Cortex of kidney (tissue), 1 donor: ENCODE measurements at places on chromosomes 5 and 9.

DNA sequence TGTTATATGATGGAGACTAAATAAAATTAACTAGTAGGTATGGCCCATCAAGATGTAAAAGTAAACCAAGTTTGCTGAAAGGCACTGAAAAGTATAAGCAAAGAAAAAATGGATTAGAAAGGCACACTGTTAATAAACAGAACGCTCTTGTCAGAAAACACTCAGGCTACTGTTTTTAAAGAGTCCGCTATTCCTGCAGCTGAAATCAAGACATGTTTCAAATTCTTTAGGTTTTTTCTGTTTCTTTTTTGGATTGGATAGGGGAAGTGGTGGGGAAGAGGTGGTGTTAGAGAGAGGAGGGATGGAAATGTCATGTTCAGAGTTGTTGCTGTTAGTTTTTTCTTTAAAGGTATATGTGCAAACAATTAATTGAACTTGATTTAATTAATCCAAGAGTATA, 17.5 kb downstream of the OSTF1 start:
- no peak for DNase-seq

- no peak for DNase-seq
Measured at GRCh38 chr9:131688377-131688776, 51.5 kb downstream of the RAPGEF1 start.

DNA sequence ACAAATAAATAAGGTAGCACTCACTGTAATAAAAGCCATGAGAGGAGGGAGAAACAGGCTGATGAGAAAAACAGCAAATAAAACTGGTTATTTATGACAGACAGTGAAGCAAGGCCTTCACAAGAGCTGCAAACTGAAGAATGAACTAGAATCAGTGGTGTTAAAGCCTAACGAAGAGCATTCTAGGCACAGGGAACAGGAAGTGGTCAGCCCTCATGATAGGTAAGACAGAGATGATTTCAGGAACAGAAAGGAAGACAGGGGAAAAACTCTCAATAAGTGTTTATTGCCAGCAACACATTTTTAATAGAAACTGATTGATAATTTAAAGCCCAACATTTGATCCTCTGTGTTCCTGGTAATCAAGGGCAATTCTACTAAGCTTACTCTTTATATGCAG, 124.5 kb downstream of the EDIL3 start:
- DNase-seq, result no peak

DNA sequence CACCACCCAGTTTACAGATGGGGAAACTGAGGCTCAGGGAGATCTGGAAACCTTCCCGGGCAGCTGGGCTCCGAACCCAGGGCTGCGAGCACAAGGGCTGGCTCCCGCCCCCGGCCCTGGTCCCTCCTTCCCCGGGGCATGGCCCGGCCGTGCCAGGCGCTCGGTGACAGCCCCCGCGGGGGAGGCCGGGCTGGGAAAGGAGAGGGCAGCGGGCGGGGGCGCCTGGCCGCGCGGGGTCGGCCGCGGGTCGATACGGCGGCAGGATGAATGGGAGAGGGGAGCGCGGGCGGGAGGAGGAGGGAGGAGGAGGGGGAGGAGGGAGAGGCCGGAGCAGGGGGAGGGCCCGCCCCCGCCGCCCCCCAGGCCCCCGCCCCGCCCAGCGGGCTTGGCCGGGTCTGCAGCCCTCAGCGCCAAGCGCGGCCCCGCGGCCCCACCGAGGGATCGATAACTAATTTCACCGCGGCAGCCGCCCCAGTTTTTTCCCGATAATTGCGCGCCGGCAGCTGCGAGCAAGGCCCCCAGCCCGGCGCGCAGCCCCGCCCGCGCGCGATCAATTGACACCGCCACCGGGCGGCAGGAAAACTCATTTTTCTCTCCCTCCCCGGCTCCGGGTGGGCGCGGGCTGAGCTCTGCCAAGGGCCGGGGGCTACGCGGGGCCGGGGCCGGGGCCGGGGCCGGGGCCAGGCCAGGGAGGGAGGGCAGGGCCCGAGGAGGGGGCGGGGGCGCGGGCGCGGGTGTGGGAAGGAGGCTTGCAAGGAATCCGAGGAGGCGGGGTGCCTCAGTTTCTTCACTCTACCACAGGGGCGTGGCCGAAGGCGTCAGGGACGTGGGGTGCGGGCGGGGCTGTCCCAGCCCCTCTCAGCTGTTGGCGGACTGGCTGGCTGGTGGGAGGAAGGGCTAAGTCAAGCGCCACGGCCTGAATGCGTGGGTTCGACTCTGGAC, 52.1 kb downstream of the C9orf50 start:
- no peak for DNase-seq

GRCh38 chr5:59842999-59843398, 50.5 kb downstream of the PDE4D start:
- DNase-seq, result no peak

DNA sequence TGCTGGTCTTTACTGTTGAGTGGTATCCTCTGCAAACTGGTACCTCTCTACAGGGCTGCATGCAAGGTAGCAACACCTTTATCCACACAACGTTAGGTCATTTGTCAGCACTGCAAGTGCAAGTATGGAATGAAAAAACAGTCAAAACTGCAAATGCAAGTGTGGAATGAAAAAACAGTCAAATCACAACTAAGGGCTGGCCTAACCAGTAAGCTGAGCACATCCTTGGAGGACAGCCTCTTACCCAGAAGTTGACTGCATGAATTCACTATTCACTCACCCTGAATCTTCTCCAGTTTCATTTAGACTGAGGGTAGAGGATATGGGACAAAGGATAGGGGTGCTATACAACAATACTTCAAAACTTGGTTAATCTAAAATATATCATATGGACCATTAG, 158.4 kb downstream of the PPP2R2B start:
- DNase-seq, result no peak

DNA sequence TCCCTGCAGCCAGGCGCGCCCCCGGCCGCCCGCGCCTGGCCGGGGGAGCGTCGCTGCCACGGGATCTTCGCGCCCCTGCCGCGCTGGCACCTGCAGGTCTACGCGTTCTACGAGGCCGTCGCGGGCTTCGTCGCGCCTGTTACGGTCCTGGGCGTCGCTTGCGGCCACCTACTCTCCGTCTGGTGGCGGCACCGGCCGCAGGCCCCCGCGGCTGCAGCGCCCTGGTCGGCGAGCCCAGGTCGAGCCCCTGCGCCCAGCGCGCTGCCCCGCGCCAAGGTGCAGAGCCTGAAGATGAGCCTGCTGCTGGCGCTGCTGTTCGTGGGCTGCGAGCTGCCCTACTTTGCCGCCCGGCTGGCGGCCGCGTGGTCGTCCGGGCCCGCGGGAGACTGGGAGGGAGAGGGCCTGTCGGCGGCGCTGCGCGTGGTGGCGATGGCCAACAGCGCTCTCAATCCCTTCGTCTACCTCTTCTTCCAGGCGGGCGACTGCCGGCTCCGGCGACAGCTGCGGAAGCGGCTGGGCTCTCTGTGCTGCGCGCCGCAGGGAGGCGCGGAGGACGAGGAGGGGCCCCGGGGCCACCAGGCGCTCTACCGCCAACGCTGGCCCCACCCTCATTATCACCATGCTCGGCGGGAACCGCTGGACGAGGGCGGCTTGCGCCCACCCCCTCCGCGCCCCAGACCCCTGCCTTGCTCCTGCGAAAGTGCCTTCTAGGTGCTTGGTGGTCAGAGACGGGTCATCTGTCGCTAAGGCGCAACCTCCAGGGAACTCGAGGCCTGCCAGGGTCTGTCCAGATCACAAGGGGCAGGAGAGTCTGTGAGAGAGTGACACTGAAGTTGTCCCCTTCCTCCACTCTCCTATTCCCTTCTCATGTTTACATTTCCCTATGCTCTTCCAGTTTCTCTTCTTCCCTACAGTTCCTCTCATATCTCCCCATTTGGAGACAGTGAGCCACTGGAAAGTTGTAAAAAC, 1.3 kb downstream of the GPR150 start:
- no peak for DNase-seq

DNA sequence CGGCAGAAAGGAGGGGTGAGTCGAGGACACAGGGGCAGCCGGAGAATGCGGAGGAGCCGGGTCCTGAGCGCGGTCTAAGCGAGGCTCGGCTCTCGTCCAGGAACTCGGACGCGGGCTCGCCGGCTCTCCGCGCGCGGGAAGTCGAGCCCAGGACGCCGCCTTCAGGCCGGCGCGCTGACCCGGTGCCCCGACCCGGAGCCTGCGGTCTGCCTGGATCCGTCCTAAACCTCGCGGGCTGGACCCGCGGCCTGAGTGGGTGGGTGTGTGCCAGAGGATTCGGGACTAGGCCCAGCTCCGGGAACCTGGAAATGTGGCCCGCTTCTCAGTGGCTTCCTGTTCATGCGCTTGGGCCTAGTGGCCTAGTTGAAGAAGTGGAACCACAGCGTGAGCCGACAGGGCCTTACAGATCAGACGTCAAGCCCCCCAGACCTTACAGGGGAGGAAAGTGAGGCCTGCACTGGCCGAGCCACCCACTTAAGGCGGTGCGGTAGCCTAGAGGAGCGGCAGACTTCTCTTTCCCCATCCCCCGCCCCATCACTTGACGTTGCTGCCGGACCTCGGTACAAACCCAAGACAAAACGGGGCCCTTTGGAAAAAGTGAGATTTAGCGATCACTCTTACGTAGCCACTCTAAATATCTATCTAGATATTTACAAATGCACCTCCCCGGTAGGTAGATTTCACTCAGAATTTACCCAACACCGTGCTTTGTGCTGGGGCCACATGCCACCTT, 1.2 kb downstream of the CDKN2B-AS1 start:
- no peak for DNase-seq

- no peak for DNase-seq
Measured at GRCh38 chr9:136945333-136946227, 537 bp downstream of the C8G start.

DNA sequence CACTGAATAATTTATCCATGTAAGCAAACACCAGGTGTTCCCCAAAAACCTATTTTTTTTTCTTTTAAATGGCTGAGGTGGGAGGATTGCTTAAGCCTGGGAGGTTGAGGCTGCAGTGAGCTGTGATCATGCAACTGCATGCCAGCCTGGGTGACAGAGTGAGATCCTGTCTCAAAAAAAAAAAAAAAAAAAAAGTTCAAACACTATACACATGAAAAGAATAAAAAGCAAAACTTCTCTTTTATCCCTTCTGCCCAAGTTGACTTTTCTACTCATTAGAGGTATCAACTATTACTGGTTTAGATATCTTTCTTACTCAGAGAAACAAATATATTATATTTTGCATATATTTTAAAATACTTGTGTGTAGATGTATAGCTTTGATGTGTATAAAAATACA, 17.8 kb downstream of the DCTN4 start:
- no peak for DNase-seq

- DNase-seq, result no peak
Measured at GRCh38 chr5:37198842-37199241, 50.3 kb downstream of the CPLANE1 start.

DNA sequence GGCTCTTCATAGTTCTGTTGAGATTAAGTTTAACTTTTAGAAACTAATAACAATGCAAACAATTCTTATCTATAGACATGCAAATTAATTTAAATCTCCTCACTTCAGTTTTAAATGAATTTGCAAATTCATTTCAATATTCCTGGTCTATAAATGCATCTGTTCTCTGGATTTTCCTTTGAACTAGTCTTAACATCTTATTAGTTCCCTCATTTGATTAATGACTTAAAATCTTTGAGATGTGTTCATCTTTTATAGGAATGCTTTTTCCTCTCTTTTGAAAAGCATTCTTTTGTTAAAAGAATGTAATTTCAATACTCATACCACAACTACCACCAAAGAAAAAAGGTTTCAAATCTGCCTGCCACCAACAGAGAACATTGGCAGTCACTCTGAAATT, 169.4 kb downstream of the RASEF start:
- DNase-seq, result no peak

DNA sequence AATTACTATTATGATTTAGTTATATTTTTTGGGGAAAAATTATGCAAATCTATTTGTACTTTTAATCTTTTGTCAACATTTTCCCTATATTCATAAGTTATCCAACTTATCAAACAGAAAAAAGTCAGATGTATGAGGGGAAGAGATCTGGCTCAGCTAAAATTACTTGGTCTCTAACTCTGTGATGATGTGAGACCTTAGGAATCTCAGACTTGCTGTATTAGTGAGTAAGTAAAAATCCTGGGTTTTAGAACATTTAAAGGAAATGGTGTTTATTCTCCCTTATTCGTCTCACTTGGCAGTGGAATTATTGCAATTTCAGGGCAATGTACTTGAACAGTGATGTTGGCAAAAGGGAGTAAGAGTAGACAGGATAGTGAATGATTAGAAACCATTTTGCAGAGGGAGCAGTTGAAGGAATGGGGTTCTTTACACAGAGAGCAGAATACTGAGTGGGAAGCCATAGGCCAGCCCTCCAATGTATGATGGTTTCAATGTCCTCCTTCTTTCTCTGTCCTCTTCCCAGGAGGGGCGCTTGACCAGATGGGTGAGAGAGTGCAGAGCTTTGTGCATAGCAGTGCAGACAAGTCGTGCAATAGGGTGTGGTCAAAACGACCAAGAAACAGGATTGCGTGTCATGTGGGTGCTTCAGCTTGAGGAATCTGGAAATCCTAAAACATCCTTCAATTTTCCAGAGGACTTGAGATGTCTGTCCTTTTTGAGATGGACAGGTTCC, 91.7 kb downstream of the TENT4A start:
- DNase-seq, result no peak

GRCh38 chr9:122186777-122187470, 27.2 kb downstream of the MORN5 start:
- DNase-seq, result no peak

- DNase-seq, result no peak
Measured at GRCh38 chr5:68846828-68847227, 247.0 kb upstream of the SLC30A5 start.

DNA sequence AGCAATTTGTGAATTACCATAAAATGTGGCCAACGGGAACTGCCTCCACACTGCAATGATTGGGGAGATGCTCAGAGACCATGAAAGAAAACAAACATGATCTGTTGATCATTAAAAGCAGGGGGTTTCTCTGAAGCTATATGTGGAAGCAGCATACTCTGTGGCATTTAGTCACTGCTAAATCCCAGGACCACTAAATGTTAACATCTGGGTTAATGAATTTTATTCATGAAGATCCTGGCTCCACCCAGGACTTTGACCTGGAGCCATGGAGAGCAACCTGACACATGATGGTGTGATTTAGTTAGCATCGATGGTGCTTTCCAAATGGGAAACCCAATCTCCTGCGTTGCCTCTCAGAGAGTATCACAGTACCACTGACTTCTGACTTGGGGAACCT, 497.8 kb downstream of the AGTPBP1 start:
- no peak for DNase-seq

DNA sequence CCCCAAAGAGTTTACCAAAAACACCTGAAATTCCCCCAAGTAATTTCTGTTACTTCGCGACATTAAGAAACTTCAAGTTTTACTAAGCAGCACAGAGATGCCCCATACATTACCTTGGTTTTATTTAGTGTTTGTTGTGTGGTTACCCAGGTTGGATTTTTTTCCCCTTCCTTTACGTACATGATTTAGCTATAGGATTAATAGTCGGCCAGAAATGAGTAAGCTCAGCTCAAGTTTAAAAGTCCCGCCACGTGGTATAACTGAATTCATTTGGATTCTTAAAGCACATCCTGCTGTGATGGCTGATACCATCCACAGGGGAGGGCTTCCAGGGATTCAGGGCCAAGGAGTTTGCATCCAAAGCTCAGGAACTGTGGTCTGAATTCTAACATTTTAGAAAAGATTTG, 75.9 kb downstream of the DAP start:
- DNase-seq, result no peak
